Kidney tubule cell (primary cell): ENCODE measurements at places on chromosomes 3 and 15.

- DNase-seq: no peak
Observed at GRCh38 chr15:50390554-50391264, 33.5 kb upstream of the USP8 start.

DNA sequence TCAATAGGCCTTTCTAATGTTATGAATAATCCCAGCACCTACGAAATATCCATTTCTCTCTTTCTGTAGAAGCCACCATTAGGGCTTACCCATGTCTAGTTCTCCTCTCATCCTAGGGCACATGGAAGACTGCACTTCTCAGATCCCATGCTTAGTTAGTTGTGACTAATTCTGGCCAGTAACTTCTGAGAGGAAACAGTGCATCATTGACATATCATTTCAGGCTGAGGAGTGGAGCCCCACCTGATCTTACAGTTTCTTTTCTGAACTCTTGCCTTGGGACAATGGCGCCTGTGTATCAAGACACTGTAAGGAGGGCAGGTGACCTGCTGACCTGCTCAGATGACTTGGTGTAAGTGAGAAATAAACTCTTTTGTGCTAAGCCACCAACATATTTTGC lies 39.4 kb upstream of the TBL1XR1 start:
- DNase-seq: peak; percentile 61

DNA sequence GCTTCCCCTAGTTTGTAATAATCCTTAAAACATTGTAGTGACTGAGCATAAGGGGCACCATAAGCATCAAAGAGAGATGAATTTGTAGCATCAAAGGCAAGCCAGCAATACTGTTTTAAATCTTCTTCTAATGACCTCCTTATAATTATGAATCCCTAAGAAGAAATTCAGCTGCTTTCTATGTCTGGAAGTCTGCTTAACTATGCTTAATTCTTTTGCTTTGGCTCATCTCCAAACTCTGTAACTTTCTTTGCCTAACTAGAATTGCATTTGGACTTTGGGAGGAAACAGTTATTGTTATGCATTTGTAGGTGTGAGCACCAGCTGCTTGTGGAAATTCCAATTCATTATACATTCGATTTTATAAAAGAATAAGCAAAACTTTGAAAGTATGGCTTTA lies 117.7 kb upstream of the SPATA16 start:
- no peak for DNase-seq

- peak; percentile 93 for DNase-seq
Observed at GRCh38 chr3:187264021-187264420, 27.5 kb downstream of the MASP1 start.

- DNase-seq: peak; percentile 88
Observed at GRCh38 chr3:36911990-36912804, 32.7 kb downstream of the TRANK1 start.
